ENCODE measurements at places on chromosomes 5 and 9.

GRCh38 chr5:96562614-96563013 is 99.6 kb upstream of the CAST start:
- no peak for DNase-seq

GRCh38 chr5:13115476-13115875 is 829.0 kb downstream of the DNAH5 start:
- no peak for DNase-seq

DNA sequence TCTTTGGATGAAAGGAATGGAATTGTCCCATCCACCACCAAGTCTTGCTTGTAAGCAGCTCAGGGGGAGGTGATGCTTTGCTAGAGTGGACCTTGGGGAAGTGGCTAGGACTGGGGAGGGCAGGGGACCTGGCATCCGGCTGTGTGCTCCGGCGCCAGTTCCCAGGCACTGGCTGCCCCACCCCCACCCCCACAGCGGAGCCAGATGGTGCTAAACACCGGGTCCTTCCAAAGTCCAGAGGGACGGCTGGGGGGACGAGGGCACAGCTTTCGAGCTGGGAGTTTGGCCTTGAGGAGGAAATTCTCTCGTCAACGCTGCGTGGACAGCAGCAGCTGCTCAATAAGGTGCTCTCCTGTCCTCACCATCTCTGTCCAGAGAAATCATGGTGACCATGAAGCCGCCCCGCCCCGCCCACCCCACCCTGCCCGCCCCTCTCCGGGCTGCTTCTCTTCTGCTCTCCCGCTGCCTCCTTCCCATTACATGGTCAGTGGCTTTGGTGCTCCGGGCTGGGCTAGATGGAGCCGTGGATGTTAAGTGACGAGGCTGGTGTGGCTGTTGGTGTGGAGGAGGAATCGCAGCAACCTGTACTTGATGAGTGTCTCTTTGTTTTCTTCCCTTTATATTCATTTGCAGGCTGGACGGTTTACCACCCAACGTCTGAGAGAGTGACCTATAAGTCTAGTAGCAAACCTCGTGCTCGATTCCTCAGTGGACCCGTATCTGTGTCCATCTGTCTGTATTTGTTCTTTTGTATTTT is 115.7 kb downstream of the WNK2 start:
- DNase-seq: no peak

GRCh38 chr9:94945197-94946144 is 219.0 kb downstream of the AOPEP start:
- DNase-seq: no peak

GRCh38 chr5:54313311-54314270 is 3.2 kb upstream of the ARL15 start:
- DNase-seq: no peak

DNA sequence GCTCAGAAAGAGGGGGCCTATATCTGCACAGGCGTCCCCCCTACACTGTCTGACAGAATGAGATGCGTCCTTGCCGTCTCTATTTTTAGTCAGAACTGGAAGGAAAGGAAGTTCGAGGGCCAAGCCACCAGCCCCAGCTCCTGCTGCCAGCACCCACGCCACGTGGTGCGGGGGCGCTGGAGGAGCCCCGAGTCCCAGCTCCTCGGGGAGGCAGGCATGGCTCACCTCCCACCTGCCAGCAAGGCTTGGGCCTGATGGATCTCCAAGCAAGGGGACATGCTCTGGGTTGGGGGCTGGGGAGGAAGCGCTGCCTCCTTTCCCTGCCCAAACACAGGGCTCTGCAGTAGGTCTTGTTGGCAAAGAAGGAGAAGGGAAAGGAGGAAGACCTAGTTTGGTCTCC is 80.3 kb upstream of the ARAP3 start:
- no peak for DNase-seq

DNA sequence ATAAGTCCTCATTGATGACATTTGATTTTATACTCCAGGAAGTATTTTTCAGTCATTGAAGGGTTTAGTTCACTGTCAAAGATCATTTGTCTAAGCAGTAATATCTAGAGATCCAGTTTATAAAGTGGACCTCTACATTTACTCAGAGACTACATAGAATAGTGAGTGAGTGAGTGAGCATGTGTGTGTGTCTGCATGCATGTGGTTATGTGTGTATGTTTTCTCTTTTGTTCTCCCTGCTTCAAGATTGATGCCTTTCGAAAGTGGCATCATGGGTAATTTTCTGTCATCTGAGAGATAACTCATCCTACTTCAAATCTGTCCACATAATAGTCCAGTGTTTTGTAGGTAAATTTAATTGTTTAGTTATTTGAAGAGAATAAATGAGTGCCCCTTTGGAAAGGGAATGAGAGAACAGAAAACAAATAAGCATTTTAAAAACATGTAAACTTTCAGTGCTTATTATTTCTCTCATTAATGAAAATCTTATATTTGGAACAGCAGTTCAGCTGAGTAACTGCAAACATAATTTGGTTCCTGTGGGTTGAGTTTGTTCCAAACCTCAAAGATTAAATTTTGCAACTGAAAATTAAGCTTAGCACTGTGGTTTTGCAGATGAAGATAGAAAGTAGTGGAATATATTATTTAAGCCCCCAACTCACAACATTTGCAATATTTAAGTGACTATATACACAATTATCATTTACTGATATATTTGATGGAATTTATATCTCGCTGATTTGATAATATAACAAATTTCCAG is 1295.1 kb upstream of the C9orf72 start:
- DNase-seq: no peak

- DNase-seq: no peak
These were observed 20.4 kb upstream of the C9orf152 start for GRCh38 chr9:110228321-110228720.

GRCh38 chr9:34508463-34508862 is 14.3 kb downstream of the ENHO start:
- no peak for DNase-seq

DNA sequence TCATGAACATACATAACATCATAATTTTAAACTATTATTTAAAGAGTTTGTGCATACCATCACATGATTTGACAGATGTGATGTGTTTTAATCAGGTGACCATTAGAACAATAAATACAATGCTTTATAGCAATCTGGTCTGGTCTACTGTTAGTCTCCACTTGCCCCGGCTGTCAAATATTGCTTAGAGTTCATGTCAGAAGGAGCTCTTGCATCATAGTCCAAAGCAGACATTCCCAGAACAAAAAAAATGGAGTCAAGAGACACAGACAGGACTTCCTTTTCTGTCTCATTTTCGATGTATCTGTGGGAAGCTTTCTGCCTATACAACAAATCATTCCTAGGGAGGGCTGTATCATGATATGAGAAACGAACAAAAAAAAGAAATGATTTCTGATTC is 979.2 kb upstream of the WWC1 start:
- no peak for DNase-seq

- no peak for DNase-seq
These were observed 289.2 kb upstream of the PCSK5 start for GRCh38 chr9:75601280-75601679.

DNA sequence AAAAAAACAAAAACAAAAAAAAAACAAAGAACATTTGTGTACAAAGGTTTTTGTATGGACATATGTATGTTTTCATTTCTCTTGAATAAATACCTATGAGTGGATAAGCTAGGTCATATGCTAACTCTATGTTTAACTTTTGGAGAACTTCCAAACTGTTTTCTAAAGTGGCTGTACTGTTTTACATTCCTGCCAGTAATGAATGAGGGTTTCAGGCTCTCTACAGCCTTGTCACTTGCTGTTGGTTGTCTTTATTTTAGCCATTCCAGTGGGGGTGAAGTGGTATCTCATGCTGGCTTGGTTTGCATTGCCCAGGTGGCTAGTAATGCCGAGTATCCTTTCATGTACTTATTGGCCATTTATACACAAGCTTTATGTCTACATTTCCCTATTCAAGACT is 9.1 kb upstream of the TRIO start:
- DNase-seq: no peak

DNA sequence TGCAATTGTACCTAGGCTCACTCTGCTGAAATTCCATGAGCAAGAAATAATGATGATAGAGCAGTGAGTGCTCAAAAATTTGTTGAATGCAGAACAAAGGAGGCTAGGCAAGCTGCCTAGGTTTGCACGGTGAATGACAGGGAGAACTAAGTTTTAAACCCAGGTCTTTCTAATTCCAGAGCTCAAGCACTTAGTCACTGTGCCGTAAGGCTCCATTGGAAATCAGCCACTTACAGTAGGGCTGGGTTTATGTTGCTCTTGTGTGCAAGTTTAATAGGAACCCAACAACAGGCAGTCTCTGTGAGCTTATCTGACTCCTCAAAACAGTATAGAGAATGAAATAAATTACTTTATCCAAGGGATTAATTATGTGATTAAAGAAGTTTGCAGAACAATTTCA is 147.0 kb downstream of the CSNK1G3 start:
- DNase-seq: no peak

DNA sequence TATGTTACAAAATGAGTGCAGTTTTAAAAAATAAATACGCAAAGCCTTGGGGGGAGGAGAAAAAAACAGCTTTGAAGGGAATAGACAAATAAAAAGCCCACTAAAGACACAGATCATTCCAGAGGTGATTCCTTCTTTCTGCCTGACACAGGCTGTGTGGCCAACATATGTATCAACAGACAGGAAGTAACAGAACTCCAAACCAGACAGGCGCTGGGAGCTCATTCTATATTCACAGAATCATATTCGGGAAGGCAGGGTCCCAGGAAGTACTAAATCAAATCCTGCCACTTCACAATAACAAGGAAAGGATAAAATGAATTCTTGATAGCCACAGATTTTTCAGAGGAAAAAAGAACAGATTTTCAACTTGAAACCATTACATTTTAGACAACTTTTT is 62.1 kb downstream of the SEMA5A start:
- DNase-seq: no peak

DNA sequence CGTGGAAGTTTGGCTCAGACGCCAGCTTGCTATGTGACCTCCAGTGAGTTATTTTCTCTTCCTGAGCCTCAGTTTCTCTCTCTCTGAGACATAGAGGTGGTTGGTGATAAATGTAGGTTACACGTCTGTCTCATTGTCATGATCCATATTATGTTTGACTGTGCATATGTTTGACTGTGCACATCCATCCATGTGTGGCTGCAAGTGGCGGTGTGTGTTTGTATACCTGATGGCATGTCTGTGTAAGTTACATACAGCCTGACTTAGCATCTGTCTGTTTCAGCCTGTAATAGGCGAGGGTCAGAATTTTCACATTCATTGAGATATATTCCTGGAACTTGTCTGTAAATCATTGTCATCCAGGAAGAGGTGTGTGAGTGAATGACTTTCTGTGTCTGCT is 3.3 kb downstream of the SPARC start:
- DNase-seq: no peak

GRCh38 chr9:10005206-10005605 is 607.6 kb downstream of the PTPRD start:
- no peak for DNase-seq

DNA sequence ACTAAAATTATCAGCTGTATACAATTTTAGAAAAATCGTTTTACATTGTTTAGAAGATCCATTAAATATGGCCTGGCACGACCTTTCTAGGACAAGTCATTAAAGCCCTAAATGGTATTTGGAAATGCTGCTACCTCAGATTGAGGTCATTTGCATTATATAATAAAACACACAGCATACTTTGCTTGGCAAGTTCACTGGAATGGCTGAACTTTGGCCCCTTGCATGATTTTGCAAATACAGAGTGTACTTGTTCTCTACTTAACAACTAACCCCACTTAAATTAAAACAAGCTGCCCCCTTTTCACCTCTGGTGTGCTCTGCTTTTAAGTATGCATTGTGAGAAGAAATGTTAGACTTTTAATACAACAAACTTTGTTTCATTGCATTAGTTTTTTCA is 860.1 kb downstream of the PTPRD start:
- no peak for DNase-seq

- DNase-seq: no peak
These were observed 291.2 kb downstream of the ADAMTS6 start for GRCh38 chr5:65190328-65191053.

GRCh38 chr9:33372900-33373299 is 29.5 kb downstream of the AQP7 start:
- DNase-seq: no peak

GRCh38 chr5:139694556-139695177 is 46.5 kb downstream of the CXXC5 start:
- no peak for DNase-seq

GRCh38 chr9:81565144-81565543 is 124.2 kb downstream of the TLE1 start:
- no peak for DNase-seq

DNA sequence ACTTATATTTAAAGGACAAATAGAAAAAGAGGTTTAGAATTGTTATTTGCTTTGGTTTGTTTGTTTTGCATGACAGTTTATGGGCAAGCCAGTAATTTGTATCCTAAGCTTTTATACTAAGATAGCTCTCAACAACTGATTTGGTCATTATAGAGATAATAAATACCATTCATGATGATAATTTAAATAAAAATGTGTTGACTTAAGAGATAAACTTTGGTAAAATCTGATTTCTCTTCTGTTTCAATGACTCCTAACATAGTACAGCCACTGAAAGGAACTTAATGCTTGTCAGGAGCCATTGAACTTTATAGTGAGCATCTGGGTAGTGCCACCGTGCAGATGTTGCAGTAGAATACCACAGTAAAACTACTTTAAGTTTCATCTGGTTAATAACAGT is 160.7 kb upstream of the ACOT12 start:
- DNase-seq: no peak

Data from GM18507 (cell line).